ENCODE measurements at places on chromosomes 11 and 22.

- DNase-seq, result no peak
Measured at GRCh38 chr11:112247201-112247600, 13.5 kb downstream of the PLET1 start.

DNA sequence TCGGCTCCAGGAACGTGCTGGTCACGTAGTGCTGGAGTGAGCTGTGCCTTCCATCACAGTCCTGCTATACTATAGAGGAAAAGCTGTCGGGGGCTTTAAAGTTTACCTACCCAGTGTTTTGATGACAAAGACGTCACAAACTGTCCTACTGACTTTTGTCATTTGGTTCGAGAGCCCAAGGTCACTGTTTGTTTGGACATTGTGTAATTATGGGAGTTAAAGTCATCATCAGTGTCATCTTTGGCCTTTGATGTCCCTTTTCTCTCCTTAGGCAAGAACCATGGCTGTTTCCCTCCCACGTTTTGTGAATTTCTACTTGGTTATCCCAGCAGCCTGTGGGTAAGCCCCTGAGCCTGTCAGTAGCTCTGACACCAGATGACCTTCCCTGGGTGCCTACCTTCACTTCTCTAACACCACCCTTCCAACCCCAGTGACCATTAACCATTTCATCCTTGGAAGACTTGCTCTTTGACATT is 59.3 kb downstream of the SLC1A2 start:
- no peak for DNase-seq

DNA sequence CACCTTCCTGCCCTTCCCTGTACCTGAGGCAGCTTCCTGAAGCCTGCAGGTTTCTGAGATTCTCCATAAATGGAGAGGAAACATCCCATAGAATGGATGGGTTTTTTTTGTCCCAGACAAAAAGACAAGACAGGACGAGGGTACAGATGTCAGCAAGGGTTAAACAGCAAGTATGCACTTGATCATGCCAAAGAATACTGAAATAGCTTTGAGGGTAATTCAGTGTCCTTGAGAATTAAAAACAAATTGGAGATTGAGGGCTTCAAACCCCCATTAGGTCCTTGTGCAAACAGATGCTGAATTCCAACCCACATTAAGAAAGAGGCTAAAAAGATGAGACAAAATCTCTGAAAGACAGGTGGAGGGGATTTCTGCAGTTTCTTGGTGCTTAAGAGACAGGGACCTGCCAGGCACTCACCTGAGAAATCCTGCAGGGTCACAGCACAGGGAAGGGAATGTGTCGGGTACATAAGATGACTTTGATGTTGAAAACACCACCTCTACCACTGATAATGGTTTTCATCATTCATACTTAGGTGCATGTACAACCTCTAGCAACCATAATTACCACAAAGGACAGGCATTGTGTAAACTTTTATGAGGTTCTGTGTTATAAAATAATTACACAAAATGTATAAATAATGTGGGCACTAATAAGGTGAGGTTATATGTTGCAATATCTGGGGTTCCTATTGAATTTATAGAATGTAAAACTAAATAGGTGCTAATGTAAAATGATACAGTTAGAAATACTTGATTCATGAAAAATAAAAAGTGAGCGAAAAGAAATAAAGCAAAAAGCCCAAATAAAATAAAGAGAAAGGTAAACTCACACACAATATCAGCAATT is 107.1 kb upstream of the TOP3B start:
- no peak for DNase-seq

DNA sequence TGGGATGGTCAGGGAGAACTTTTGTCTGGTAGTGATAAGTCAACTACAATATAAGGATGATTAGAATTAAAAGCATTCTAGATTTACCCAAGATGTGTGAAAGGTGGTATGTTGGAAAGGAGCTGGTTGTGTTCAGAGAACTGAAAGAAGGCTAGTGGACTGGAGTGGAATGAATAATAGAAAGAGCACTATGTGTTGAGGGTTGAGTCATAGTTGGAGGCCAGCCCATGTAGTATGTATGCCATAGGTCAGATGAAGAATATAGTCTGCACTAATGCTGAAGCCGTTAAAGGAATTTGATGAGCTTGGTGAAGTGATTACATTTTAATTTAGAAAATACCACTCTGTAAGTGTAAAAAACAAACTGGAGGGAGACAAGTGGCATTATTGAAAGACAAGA is 514.1 kb downstream of the CNTN5 start:
- DNase-seq, result no peak

GRCh38 chr11:86040919-86041850 is 27.7 kb downstream of the PICALM start:
- no peak for DNase-seq

DNA sequence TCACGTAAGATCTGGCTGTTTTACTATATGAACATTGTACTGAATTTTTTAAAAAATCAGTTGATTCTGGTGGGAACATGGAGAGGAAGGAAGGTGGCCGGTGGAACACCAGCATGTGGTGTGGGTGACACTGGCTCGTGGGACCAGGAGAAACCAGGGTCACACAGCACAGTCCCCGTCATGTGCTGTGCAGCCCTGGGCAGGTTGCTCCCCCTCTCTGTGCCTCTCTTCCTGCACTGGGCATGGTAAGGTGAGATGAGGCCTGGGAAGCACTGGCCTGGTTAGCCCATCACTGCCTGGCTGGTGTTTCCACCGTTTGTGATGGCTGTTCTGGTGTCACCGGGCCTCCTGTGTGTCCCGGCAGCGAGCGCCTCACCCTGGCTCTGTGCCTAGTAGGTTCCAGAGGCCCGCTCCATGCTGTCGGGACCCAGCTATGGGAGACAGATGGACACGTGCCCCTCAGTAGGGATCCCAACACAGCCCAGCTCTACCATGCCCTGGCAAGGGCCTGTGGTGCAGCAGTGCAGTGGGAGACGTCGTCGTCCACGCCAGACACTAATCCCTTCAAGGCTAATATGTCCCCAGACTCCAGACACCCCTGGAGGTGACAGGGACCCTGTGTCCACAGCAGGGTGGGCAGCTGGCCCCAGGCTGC is 88.2 kb upstream of the LINC01488 start:
- no peak for DNase-seq

DNA sequence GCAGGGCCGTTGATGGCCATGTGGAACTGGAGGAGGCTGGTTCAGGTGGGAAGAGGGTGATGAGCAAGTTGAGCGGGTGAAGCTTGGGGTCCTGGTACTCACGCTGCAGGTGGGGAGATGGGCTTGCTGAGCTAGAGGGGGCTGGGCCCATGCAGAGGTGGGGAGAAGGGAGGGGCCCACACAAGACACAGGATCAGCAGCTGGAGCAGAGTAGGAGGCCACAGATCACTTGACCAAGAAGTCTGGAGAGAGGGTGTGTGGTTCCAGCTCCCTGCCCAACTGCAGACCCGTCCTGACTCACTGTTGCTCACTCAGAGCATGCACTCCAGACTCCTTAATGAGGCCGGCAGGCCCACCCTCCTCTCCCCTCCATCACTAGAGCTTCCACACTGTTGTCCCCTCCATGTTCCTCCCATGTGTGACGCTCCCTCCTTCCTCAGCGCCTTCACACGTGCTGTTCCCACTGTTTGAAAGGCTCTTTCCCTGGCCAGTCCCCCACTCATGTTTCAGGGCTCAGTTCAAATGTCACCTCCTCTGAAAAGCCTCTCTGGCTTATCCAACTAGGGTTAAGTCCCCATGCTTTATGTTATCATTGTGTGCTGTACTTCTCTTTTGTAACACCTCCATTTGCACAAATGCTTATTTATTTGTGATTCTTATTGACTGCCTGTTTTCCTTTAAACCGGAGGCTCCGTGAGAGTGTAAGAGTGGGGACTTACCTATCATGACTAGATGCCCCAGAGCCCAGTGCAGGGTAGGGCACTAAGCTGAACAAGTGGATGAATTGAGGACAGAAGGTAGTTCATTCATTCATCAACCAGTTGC is 2.3 kb downstream of the CCDC86 start:
- DNase-seq, result no peak

GRCh38 chr11:120125024-120125423 is 12.9 kb downstream of the TRIM29 start:
- DNase-seq, result peak; percentile 94

GRCh38 chr11:130779943-130780342 is 136.3 kb downstream of the SNX19 start:
- DNase-seq, result no peak

DNA sequence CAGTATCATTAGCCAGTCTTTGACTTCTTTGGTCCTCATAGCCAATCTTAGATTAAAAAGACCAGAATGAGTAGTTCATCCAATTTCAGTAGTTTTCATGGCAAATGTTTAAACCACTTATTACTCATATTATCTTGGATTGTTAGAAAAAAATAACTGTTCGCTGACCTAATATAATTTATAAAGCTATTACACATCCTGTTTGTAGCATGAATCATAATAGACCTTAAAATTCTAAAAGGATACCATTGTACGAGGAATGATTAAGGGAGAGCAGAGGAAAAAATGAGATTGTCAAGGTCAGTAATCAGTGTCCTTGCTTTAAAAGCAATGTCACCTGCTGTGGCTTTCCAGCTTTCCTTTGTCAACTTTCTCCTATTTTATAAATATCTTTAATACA is 371.2 kb downstream of the NELL1 start:
- no peak for DNase-seq

GRCh38 chr11:19359221-19360000 is 118.7 kb upstream of the E2F8 start:
- DNase-seq, result no peak

- DNase-seq, result no peak
Measured at GRCh38 chr11:36619502-36619901, 21.5 kb upstream of the RAG2 start.

DNA sequence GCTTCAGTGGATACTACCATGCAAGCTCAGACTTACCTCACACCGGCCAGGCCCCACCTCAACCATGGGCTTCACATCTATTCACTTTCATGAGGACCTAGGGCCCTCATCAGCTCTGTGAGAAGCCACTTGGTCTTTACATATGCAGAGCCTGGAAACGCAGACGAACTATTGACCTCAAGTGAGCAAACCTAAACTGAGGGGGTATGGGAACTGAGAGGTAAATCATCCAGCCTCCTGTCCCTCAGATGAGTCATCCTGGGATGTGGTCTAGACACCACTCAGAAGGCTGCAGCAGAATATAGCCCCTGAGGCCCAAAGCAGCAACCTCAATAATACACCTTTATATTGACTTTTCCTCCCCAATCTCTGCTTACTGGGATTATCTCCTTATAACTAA is 578.0 kb downstream of the INSC start:
- peak; percentile 76 for DNase-seq

DNA sequence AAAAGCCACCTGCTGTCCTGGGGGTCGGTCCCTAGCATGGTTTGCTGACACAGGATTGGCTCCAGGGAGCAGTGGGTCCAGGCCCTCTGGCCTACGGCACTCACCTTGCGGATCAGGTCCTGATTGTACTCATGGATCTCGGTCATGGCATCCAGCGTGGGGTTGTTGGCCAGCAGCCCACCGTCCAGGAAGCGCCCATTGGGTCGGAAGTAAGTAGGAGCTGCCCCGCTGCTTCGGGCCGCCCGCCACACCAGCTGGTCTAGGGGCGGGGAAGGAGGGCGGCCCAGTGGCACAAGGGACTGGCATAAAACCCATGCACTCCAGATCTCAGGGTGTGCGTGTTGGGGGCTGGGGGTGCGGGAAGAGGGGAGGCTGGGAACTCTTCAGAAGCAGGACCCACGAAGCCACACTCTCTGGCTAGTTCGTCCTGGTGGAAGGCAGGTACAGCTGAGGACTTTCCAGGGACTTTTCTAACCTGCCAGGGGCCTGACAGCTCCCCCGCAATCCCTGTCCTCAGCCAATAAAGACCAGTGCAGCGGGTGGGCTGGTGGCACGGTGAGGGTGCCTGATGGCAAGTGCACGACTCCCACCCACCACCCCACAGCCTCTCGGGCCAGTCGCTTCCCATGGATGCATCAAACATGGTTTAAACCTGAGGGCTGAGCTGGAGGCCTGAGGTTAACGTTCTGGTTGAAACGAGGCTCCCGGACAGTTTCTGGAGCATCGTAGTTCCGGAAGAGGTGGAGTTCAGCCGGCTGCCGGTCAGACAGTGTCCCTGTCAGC is 5.1 kb upstream of the BAIAP2L2 start:
- peak; percentile 46 for DNase-seq

GRCh38 chr11:1163911-1164735 is 6.4 kb downstream of the MUC5AC start:
- peak; percentile 53 for DNase-seq

DNA sequence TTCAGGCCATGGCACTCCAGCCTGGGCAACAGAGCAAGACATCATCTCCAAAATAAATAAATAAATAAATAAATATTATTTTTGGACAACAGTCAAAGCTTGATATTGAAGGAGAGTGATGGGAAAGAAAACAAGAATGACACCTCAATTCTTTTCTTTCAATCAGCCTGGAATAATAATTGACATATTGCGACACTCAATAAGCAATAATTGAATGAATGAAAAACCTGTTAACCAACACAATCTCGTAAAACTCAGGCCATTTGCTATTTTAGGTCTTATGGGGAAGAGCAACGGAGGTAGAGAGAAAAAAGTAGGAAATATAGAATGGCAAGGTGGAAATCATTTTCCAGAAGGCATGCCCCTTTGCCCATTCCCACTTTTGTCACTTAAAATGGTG is 10.5 kb upstream of the RBFOX2 start:
- DNase-seq, result no peak

- DNase-seq, result no peak
Measured at GRCh38 chr11:37908219-37908548, 1310.1 kb upstream of the RAG2 start.

DNA sequence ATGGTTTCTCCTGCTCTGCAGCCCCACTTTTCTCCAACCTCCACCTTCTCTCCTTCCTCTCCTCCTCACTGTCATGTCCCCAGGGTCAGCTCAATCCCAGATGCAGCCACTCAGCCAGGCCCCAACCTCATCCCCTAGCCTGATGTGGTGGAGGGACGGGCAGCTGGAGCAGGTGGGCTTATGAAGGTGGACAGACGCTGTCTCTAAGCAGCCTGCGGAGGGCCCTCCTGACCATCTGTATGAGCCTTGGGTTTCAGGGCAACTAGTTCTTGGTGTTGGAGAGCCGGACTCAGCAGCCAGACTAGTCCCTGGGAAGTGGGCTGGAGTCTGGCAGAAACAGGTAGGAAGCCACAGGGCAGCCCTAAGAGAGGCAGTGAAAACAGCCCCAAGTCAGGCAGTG is 18.1 kb downstream of the CRYBB2 start:
- DNase-seq, result no peak

DNA sequence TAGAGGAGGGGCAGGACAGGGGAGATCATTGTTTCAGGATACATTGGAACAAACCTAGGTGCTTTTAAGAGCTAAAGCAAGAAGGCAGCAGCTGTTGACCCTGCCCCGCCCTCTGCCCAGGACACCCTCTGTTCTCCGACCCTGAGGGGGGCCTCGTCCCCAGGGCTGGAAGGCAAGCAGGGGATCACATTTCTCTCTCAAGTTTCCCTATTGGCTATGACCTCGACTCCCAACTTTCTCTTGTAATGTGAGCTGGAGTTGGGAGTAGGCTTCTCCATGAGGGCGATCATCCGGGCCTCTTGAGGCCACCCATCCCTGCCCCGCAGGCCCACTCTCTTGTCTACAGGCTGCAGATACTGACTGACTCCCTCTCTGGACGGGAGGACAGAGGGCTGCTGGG is 37.7 kb downstream of the DSCAML1 start:
- DNase-seq, result no peak

All from islet precursor cell (in vitro differentiated cells).